ENCODE measurements at places on chromosomes 11 and 22. TPM values are rescaled to one million over a fixed set of nuclear protein-coding genes. Genes with fewer than 3 reads are reported as not detected.
A peak's percentile ranks its signal among the peaks of the same experiment; 100 is the strongest.

DNA sequence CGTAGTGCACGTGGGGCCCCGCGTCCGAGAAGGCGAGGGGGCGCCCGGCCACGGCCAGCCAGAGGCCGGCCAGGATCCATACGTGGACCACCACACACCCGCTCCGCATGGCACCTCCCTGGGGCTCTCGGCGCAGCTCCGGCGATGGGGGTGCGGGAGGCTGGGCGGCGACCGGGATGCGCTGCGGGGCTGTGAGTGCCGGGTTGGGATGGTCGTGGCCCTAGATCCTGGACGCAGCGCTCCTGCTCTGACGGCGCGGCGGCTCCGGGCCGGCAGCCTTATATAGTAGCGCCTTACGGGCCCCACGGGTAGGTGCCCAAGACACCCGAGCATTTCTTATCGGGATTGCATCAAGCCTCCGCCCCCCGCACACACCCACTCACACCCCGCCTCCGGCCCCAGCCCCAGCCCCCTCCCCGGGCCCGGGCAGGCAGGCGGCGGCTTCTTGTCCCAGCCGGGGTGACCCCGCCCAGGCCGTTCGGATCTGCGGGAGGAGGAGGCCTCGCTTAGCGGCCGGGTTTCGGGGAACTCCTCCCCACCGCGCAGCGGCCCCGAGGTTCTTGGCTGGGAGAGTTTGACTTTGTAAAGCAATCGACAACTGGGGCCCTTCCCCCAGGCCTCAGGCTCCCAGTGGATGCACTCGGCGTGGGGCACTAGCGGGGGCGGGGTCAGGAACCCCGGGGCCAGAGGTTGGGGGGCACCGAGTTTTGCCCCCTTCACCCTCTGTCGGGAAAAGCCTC is at the start of gene FGF19:
FGF19 (minus strand) TSS at position 255 of the 740 bp plus-strand sequence; CDS start at position 109, 146 bp downstream.
- H3K4me3 ChIP-seq = peak within 1 kb of the TSS; percentile 19
- no peaks in the 10 kb centered on the region for H3K36me3 ChIP-seq
- H3K27me3 ChIP-seq = peaks cover 45% of the 10 kb centered on the region
- DNase-seq = no peak
- H3K27ac ChIP-seq = no peak within 1 kb of the TSS

The KIRREL3 gene
- total RNA-seq = not detected

The CCDC15 gene
- 0.51 TPM for total RNA-seq

- H3K27ac ChIP-seq = no peak overlapping the region
- no peak for DNase-seq
- no peaks in the 10 kb centered on the region for H3K4me1 ChIP-seq
- H3K4me3 ChIP-seq = no peak overlapping the region
- H3K36me3 ChIP-seq = no peaks in the 10 kb centered on the region
Measured at GRCh38 chr11:60700689-60701468, 1.5 kb downstream of the MS4A8 start.

- H3K27ac ChIP-seq = no peak overlapping the region
- H3K27me3 ChIP-seq = peaks cover 6% of the 10 kb centered on the region
- DNase-seq = no peak
Measured at GRCh38 chr22:44842417-44842816, 90.0 kb downstream of the ARHGAP8 start.

The OR6A2 gene
- 0.20 TPM for total RNA-seq

DNA sequence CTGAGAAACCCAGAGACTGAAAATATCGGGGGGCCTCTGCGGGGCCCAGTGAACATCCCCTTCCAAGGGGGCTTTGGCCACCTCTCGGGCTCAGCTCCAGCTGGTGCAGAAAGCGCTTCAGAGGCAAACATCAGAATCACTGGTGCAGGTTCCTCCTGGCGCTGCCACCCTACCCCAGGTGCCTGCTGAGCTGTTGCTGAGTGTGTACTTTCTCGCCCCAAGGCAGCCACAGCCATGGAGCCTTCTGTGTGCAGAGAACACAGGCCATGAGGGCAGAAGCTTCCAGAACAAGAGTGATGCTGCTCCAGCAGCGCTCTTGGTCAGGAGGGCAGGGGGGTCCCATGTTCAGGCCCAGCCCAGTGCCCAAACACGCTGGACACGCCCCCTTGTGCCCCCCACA is 6.3 kb downstream of the DRD4 start:
- H3K36me3 ChIP-seq = peaks cover 12% of the 10 kb centered on the region
- H3K27me3 ChIP-seq = peaks cover 9% of the 10 kb centered on the region
- H3K4me3 ChIP-seq = no peak overlapping the region
- H3K4me1 ChIP-seq = peaks cover 21% of the 10 kb centered on the region
- H3K27ac ChIP-seq = no peak overlapping the region
- DNase-seq = no peak

- DNase-seq = no peak
- H3K36me3 ChIP-seq = no peaks in the 10 kb centered on the region
- no peak overlapping the region for H3K4me3 ChIP-seq
- no peak overlapping the region for H3K27ac ChIP-seq
- H3K27me3 ChIP-seq = peaks cover 5% of the 10 kb centered on the region
Measured at GRCh38 chr11:79227767-79228755, 212.8 kb downstream of the TENM4 start.

The BLID gene
- not detected for total RNA-seq

DNA sequence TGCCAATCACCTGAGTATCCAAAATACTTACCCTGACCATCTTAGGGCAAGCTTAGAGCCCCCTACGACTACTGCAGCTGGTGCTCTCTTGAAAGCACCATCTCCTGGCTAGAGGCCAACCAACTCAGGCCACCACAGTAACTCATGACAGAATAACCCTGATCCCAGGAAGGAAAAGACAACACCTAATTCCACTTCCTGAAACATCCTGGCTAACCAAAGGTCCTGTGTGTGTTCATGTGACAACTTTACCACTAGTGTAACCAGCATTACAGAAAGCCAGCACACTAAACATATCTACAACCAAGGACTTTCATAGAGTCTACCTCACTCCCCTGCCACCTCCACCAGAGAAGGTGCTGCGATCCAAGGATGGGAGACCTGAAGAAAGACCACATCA is 17.4 kb upstream of the TMEM45B start:
- H3K27ac ChIP-seq = no peak overlapping the region
- H3K4me3 ChIP-seq = no peak overlapping the region
- no peaks in the 10 kb centered on the region for H3K4me1 ChIP-seq

- peak; percentile 60 for DNase-seq
- H3K27ac ChIP-seq = peak within 1 kb of the TSS; percentile 63
- H3K27me3 ChIP-seq = no peaks in the 10 kb centered on the region
- H3K4me3 ChIP-seq = peak within 1 kb of the TSS; percentile 84
- H3K4me1 ChIP-seq = peaks cover 49% of the 10 kb centered on the region
Measured at GRCh38 chr22:23772649-23773473, at the start of gene MMP11. Gene MMP11 (plus strand): TSS chr22:23772849. CDS start chr22:23772871, 22 bp downstream.

DNA sequence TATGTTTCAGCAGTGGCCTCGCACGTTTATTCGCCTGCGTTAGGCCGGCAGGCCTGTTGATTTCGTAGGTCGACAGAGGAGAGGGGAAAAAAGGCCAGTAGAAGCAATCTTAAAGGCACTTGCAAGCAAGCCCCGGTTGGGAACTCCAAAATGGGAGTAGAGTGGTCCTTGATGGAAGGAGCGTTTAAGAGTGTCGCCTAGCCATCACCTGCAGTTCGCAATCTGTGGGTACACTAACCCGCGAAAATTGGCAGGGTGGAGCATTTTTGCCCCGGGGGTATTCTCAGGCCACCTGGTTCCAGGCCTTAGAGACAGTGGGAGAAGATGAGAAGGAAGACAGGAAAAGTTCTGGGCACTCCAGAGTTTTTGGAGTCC is 1.1 kb downstream of the EWSR1 start:
- peaks cover 69% of the 10 kb centered on the region for H3K4me1 ChIP-seq
- no peak for DNase-seq
- H3K36me3 ChIP-seq = peaks cover 64% of the 10 kb centered on the region
- peak overlapping the region; percentile 100 for H3K27ac ChIP-seq
- peak overlapping the region; percentile 96 for H3K4me3 ChIP-seq
- H3K27me3 ChIP-seq = no peaks in the 10 kb centered on the region

- no peaks in the 10 kb centered on the region for H3K4me1 ChIP-seq
- H3K4me3 ChIP-seq = no peak overlapping the region
- no peak overlapping the region for H3K27ac ChIP-seq
- DNase-seq = no peak
- no peaks in the 10 kb centered on the region for H3K27me3 ChIP-seq
Measured at GRCh38 chr11:130480711-130481140, 32.3 kb downstream of the ADAMTS15 start.

Data from activated B cell treated with CpG ODN at 0.5 μM for 24 hours (primary cell).